HuH-7 (cell line): ENCODE measurements at places on chromosomes 2 and 18.

DNA sequence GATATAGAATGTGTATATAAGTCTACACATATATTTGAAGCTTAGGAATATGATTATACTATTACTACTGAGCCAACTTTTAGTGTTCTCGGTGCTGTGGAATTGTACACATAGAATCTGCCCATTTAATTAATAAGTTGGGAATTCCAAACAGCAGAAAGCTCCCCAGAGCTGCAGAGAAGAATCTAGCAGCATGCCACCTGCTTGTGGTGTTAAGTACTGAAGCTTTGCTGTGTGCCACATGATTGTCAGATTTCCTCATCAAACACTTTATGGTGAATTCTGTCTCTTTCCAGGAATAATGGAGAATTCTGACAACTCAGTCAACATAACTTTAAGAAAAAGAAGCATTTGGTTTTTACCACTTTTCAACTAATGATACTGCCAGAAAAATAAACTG is 117.8 kb downstream of the WDSUB1 start:
- no peak for DNase-seq

GRCh38 chr18:53644799-53645471 is 579.5 kb downstream of the MBD2 start:
- no peak for DNase-seq

GRCh38 chr2:176067589-176068418 is 16.0 kb downstream of the EVX2 start:
- no peak for DNase-seq

GRCh38 chr2:144774809-144775208 is 254.9 kb upstream of the ZEB2 start:
- no peak for DNase-seq

- no peak for DNase-seq
These were observed 54.0 kb upstream of the NOSTRIN start for GRCh38 chr2:168748461-168748860.

- DNase-seq: no peak
These were observed 561.4 kb upstream of the ID2 start for GRCh38 chr2:8120506-8120860.

DNA sequence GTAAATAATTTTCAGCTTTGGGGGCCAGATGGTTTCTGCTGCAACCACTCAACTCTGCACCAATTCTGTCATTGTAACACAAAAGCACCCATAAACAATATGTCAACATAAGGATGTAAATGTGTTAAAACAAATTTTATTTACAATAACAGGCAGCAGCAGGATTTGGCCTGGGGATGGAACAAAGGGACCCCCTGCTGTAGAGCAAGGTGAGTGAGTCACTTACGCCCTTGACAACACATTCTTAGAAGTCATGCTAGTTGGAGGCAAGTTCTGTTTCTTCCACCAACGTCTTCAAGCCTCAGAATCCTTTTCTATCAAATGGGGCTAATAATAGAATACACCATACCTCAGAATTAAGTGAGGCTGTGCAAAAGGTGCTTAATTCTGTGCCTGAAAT is 610.2 kb upstream of the SYT4 start:
- no peak for DNase-seq

DNA sequence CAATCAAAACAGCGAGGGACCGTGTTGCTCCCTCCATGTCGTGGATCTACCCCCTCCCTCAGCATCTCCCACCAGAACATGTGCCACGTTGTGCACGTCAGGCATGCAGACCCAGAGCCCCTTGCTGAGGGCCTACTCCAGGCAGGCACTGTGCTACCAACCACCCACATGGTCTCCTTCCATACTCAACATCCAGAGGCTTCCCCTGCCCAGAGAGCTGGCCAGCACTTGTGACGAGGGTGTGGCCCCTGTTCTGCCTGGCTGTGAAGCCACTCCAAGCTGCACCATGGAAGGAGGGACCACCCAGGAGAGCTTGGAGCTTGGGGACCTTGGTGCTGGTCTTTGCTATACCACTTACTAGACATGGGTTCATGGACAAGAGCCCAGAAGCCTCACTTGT is 40.5 kb downstream of the REEP1 start:
- no peak for DNase-seq

GRCh38 chr2:229363185-229363814 is 92.2 kb upstream of the PID1 start:
- no peak for DNase-seq

GRCh38 chr18:13989199-13989598 is 73.9 kb upstream of the MC2R start:
- DNase-seq: no peak

GRCh38 chr2:217858519-217859491 is 144.0 kb downstream of the TNS1 start:
- DNase-seq: peak; percentile 22

DNA sequence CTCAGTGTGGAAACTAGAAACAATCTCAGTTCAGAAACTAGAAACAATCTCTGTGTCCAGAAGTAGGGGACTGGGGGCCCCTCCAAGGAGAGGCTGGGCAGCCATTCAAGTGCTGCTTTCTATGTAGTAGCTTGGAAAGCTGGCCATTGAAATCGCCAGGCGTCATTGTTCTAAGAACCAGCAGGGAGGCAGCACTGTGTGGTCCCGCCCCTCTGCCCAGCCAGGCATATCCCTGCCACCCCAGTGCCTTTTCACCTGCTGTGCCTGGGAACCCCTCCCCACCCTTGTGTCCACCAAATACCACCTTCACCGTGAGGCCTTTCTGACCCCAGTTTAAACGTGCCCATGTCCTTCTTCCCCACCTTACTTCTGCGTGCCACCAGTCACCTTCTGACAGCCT is 221.6 kb downstream of the GBX2 start:
- DNase-seq: no peak

DNA sequence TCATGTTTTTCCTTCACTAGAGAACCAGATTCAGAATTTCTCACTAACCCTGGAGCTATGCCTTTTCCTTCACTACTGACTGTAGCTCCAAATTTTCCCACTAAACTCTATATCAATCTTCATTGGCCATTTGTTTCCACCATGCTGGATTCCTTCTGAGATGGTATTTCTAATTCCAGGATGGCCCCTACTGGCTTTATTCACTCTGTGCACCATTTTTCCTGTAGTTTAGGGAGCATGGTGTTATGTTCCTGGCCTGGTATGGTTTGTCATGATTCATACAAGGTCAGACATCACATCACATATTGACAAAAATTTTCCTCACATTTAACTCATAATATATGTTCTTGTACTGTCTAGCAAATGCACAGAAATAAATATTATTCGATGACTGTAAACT is 229.2 kb upstream of the TFPI start:
- no peak for DNase-seq

DNA sequence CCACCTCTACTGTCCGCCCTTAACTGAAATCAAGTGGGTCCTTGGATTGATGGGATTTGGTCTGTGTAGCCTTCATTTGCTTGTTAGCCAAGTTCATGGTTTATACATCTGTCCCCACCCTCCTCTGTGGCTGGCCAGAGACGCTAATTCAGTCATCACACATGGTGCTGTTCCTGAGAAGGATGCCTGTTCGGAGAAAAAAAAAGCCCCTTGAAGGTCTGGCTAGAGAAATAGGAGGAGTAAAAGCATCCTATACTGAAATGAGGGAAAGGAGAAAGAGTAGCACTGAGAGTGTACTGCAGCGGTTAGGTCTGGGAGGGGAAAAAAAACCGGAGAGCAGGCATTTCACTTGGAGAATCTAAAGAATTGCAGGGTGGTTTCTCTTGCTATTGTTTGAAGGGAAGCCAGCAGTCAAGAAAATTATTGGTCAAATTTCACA is 180.6 kb upstream of the EPAS1 start:
- DNase-seq: no peak
